ENCODE measurements at places on chromosomes 1 and 21.

DNA sequence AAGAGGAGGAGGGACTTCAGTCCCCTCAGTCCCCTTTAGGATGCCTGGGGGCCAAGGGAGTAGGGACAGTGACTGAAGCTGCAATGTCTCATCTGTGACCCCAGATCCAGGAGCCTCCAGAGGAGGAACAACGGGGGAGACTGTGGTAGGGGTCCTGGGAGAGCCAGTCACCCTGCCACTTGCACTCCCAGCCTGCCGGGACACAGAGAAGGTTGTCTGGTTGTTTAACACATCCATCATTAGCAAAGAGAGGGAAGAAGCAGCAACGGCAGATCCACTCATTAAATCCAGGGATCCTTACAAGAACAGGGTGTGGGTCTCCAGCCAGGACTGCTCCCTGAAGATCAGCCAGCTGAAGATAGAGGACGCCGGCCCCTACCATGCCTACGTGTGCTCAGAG, 18.3 kb downstream of the LY9 start:
- no peak for DNase-seq

- DNase-seq = no peak
Observed at GRCh38 chr1:240329443-240329842, 237.8 kb downstream of the FMN2 start.

GRCh38 chr1:220386494-220387195, 114.4 kb upstream of the RAB3GAP2 start:
- no peak for DNase-seq

GRCh38 chr1:221992427-221992826, 250.5 kb upstream of the DUSP10 start:
- no peak for DNase-seq

DNA sequence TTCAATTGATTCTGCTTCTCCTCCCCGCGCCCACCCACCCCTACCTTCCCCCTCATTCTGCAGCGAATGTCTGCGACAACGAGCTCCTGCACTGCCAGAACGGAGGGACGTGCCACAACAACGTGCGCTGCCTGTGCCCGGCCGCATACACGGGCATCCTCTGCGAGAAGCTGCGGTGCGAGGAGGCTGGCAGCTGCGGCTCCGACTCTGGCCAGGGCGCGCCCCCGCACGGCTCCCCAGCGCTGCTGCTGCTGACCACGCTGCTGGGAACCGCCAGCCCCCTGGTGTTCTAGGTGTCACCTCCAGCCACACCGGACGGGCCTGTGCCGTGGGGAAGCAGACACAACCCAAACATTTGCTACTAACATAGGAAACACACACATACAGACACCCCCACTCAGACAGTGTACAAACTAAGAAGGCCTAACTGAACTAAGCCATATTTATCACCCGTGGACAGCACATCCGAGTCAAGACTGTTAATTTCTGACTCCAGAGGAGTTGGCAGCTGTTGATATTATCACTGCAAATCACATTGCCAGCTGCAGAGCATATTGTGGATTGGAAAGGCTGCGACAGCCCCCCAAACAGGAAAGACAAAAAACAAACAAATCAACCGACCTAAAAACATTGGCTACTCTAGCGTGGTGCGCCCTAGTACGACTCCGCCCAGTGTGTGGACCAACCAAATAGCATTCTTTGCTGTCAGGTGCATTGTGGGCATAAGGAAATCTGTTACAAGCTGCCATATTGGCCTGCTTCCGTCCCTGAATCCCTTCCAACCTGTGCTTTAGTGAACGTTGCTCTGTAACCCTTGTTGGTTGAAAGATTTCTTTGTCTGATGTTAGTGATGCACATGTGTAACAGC, 339.9 kb downstream of the NTNG1 start:
- no peak for DNase-seq

- no peak for DNase-seq
Observed at GRCh38 chr1:94125551-94126514, 4.9 kb upstream of the ABCA4 start.

DNA sequence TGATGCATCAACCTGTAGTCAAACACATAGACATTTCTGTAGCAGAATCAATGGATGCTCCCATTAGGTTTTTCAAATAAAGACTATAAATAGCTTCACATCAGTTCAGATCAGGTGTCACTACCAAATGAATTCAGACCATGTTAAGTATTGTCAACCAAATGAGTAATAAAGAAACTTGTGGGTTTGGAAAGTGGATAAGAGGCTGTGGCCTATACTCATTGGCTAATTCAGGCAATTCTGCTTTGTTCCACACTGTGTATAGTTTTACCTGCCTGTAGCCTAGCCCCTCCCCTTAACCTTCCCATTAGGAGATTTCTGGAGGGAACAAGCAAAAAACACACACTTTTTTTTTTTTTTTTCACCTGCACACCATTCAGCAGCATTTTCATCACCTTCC, 321.2 kb downstream of the HLX start:
- DNase-seq = no peak

- no peak for DNase-seq
Observed at GRCh38 chr1:41485605-41486004, 1.1 kb upstream of the EDN2 start.

- no peak for DNase-seq
Observed at GRCh38 chr1:25555753-25556092, 12.3 kb downstream of the LDLRAP1 start.

DNA sequence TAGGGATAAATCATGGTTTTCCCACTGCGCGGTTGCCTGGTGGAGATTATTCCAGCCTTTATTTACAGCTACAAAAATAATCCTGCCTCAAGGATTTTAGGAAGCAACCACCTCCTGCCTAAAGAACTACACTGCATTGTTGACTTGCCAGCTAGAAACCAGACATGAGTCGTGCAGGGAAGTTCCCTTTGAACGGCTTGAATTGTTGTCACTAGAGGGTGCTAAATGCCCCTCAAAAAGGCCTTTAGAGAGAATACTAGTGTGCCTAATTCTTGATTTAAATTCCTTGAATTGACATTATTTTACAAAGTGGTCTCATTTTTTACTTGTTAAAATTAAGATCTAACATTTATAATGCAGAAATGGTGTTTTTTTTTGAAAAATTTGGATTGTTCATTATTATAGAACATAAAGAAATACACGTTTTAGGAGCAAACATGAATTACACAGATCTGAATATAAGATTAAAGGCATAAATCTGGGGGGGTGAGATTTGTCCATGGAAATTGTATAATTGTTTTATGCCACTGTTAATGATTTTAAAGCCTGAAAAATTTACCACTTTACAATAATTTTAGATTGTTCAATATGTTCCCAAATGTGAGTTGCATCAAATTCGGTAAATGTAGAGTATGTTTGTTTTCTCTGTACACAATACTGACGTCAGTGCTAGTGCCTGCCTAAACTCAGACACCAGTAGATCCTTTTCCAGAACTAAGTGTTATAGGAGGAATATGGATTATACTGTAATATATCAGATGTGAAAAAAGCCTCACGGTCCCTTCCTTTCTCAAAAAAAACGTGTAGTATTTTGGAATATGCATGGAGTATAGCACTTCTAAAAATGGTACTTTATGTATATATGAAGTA, 7.6 kb upstream of the ERG start:
- no peak for DNase-seq

DNA sequence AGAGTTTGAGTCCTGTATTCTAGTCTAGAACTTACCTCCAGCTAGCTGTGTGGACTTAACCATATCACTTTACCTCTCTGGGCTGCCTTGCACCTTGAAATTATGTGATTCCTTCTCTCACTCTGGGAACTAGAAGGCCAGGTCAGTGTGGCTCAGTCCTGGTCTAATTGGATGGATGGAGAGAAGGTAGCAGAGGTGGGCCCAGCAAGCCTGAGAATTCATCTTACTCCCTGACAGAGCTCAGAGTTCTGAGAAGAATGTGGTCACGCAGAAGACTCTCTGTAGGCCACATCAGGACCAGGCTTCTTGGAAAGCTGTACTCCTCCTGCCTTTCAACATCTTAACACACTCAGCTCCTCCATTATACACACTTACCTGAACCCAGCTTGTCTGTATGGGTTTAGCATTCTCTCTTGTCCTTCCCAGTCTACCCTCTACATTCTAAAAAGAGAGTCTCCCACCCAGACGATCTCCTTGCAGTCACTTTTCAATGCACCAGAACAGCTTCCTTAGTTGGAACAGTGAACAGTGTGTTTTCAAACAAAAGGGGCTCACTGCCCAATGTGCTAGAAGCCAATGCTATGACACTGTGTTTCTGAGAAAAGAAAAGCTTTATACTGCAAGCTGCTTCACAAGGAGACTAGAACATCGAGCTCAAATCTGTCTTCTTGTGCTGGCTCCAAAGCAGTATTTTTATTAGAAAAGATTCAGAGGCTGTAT, 60.5 kb downstream of the CAPN9 start:
- no peak for DNase-seq

DNA sequence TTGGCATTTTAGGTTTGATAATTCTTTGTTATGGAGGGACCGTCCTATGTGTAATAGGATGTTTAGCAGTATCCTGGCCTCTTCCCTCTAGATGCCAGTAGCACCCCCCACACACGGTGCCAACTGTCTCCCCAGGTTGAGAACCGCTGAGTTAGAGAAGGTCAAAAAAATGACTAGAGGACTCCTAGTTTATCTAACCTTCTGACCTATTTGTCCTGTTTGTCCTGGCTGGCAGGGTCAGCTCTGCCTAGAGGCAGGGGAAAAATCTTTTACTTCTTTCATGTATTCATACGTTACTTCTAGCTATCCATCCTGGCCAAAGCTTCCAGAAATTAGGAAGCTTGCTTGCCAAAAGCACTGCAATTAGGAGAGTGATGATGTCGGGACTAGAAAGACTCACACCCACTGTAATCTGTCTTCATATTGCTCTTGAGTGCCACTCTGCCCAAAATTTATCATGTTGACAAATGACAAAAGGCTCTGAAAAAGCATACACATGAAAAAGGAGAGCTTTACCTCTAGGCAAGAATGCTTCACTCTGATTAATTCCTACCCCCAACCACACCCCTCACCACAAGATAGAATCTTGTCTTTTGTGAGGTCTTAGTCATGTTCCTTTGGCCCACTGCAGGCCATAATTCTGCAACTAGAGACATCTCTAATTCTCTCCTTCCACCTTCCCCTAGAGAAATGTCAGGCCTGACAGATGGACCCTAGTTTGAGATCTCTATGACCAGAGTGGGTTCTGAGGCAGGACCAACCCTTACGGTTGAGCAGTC, 14.4 kb upstream of the AKR1A1 start:
- DNase-seq = no peak

- no peak for DNase-seq
Observed at GRCh38 chr1:238350471-238350870, 459.7 kb upstream of the ZP4 start.

DNA sequence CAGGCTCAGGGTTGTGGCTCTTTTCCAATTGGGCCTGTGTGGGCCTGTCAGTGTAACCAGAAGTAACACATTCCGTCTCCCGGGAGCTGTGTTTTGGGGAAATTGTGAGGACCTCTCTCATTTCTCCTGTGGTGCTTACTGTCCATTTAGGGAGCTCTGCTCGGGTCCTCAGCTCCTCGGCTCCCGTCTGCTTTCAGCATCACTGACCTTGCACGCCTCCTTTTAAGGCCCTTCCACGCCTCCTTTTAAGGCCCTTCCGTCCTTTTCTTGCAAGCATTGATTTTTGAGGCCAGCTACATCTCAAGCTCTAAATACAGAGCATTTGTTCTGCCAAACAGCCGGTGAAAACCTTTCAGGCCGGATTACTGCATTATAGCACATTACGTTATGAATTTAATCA, 9.7 kb downstream of the CA6 start:
- no peak for DNase-seq

- DNase-seq = no peak
Observed at GRCh38 chr1:16092097-16092922, 18.9 kb upstream of the FAM131C start.

GRCh38 chr1:70910013-70910412, 137.6 kb downstream of the PTGER3 start:
- no peak for DNase-seq

GRCh38 chr1:231721436-231721835, 94.8 kb downstream of the DISC1 start:
- DNase-seq = no peak

- no peak for DNase-seq
Observed at GRCh38 chr1:46394108-46394871, at the start of gene FAAH. TSS of gene FAAH (plus strand) at chr1:46394317. CDS start at chr1:46394349, 32 bp downstream.

- no peak for DNase-seq
Observed at GRCh38 chr1:114431026-114431425, 80.0 kb downstream of the TRIM33 start.

GRCh38 chr1:52567943-52568342, 15.1 kb upstream of the TUT4 start:
- no peak for DNase-seq

DNA sequence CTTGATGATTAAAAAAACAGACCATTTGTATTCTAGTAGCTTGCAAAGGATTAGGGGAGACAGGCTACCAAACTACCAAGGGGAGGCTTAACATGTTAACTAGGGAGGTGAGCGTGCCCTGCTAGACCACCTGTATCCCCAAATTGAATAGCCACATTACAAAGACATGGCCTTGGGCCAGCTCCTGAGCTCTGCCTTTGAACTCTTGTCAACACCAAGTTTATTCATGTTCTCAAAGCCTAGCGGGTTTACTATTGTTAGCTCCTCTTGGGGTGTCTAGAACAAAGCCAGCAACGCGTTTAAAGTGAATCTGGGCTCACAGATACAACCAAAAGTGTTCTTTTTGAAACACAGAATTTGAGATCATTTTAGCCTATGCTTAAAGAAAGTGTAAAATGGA, 36.3 kb downstream of the SMYD2 start:
- no peak for DNase-seq

GRCh38 chr1:2985067-2985561, 36.2 kb upstream of the ACTRT2 start:
- no peak for DNase-seq

DNA sequence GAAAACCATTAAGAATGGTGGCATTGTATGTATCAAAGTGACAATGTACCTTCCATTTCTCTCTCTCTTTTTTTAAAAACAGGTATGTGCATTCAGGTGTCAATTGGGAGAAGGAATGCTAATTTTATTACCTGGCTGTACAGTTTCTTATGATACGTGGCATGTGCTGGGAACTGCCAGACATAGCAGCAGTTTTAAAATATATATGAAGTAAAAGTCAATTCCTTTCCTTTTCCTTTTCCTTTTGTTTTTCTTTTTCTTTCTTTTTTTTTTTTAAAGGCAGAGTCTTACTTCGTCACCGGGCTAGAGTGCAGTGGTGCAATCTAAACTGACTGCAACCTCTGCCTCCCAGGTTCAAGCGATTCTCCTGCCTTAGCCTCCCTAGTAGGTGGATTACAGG, 37.0 kb downstream of the SPEN start:
- DNase-seq = no peak

DNA sequence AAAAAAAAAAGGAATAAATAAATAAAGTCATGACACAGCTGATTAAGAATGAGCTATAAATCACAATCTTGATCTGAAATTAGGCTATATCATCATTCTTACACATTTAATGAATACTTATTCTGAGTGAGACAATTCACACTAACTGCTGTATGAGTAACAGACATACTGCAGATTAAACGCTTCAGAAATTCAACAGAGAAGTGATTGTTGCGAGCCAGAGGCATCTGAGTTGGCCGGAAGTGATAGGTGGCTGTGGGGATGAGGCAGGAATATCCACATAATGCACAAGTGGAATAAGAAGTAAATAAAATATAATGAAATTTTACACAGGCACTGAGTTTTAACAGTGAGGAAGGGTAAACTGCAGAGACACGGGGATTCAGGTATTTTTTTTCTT, 142.4 kb downstream of the APP start:
- DNase-seq = no peak

- DNase-seq = no peak
Observed at GRCh38 chr1:29875557-29876028, 639.3 kb downstream of the PTPRU start.

- no peak for DNase-seq
Observed at GRCh38 chr1:165152727-165153126, 203.8 kb downstream of the LMX1A start.

GRCh38 chr1:94101613-94102525, 19.1 kb downstream of the ABCA4 start:
- DNase-seq = no peak
